NCI-H2171 treated with DMSO at 0.1 percent for 48 hours (cell line): ENCODE measurements at places on chromosomes 3 and 15.

GRCh38 chr3:23796518-23796917 is 9.2 kb upstream of the UBE2E1 start:
- no peak for DNase-seq

DNA sequence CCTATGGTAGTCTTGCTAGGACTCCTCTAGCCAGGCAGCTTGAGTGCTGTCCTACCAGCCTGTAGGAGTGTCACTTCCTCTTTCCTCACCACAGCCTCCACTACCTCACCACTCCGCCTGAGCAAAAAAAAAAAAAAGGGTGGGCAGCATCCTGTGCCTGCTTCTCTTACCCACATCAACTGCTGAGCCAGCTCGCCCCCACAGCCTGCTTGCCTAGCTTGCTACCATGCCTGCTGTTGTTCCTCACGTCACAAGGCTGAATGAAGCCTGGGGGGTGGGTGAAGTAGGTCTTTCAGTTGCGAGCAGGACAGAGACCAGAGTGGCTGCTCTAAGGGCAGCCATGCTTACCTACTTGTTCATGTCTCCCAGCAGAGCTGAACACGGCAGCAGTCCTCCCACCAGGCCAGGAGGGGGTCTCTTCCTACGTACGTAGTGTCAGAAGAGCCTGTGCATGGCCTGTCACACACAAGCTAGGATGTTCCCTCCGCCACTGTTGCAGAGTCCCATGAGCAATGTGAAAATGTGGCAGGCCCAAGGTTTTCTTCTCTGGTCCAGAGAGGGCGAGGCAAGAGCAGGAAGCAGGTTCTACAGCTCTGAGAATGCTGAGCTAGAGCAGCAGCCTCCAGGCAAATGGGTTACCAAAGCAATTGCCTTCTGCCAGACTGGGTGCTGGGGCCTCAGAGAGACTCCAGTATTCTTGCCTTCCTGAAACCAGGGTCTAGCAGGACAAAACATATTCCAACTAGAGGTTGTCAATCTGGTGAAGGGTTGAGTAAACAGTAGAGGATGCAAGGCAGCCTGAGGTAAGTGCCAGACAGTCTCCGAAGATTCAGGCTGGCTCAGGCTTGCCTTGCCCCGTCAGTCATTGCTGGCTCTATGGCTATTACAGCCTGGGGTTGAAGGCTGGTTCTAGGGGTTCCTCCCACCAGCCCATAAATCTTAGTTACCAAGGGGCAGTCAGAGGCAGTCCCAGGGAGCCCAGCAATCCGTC is 8.1 kb downstream of the PPM1M start:
- DNase-seq: no peak

- no peak for DNase-seq
These were observed 1297.9 kb downstream of the ROBO2 start for GRCh38 chr3:78337801-78338211.

GRCh38 chr3:194160158-194160557 is 24.2 kb downstream of the HES1 start:
- DNase-seq: no peak

DNA sequence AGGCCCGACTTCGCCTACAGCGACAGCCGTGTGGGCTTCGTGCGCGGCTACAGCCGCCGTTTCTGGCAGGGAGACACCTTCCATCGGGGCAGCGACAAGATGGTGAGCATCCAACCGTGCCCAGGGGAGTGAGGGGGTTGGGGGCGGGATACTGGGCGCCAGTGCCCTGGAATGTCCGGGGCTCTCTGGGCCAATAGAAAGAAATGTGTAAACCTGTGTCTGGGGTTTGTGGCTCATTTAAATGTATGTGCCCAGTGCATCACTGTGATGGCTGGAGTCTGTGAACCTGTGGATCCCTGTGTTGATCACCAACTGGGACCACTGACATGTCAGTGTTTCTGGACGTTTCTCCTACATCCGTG is 423 bp downstream of the CHAC1 start:
- no peak for DNase-seq

DNA sequence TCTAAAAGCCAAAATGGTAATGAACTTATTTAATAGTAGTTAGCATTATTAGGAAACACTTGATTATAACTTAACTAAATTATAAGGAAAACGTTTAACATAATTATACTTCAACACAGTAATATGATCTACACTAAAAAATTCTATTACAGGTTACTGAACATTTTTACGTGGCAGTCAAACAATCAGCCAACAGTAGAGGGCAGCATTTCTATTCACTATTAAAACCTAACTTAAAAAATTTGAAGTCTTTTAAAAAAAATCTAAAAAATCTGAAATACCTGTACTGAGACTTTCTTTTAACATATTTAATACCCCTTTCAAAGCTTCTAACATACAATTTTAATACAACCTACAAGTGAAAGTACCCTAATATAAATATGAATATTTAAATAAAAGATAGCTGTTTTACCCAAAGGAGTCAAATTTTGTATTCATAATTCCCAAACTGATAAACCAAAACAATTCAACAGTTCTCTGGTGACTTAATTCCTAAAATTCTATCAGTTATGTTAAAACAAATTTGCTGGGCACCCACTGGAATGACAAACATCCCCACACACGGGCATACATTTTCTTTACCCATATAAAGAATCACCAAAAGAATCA is 41.5 kb downstream of the DLG1 start:
- peak; percentile 64 for DNase-seq

- DNase-seq: no peak
These were observed 5.1 kb downstream of the APBA2 start for GRCh38 chr15:28890711-28891495.

DNA sequence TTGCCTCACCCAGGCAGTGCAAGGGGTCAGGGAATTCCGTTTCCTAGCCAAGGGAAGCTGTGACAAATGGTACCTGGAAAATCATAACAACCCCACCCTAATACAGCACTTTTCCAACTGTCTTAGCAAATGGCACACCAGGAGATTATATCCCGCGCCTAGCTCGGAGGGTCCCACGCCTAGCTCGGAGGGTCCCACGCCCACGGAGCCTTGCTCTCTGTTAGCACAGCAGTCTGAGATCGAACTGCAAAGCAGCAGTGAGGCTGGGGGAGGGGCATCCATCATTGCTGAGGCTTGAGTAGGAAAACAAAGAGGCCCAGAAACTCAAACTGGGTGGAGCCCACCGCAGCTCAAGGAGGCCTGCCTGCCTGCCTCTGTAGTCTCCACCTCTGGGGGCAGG is 208.1 kb downstream of the FHIT start:
- DNase-seq: no peak

GRCh38 chr3:130340766-130341165 is 4.7 kb upstream of the COL6A5 start:
- DNase-seq: no peak

DNA sequence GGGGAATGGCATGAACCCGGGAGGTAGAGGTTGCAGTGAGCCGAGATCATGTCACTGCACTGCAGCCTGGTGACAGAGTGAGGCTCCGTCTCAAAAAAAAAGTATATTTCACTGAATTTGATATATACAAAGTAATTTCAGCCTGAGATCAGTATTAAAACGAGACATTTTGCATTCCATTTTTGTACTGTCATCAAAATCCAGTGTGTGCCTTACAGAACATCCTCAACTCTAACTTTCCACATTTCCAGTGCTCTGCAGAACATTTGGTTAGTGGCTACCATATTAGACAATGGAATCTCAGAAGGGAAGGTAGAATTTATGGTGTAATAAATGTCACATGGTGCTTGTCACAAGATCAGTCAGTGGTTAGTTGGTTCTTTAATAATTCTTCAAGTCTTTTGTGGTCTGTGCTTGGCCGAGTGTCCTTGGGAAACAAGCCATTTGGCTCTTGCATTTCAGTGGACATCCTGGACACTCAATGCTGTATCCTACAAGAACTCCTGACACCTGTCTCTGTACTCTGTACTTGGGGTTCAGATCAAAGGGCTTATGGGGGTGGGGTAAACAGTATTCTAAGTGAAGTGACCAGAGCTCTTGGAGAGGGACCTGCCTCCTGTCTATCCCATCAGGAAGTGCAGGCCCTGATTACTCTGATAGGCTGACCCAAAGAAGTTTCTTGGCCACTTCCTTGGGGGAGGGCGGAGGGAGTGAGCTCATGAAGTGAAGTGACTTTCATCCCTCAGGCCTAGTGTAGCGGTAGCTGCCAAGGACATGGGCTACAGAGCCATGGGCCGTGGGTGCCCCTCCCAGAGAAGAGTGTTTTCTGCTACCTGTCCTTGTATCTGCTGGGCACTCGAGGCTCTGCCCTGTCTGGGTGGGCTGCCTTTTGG is 3.7 kb downstream of the ACVR2B start:
- DNase-seq: no peak

- DNase-seq: peak; percentile 90
These were observed 17.6 kb downstream of the CCNL1 start for GRCh38 chr3:157142315-157142714.

DNA sequence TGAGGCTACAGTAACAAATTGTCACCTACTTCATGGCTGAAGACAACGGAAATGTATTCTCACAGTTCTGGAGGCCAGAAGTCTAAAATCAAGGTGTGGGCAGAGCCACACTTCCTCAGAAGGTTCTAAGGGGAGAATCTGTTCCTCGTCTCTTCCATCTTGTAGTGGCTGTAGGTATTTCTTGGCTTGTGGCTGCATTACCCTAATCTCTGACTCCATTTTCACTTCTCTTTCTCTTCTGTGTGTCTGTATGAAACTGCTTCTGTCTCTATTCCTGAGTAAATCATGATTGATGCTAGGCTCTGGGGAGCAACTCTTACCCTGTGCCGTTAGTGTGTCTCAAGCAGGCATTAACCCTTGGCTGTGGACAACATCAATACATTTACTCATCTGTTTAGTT is 164.7 kb downstream of the SQOR start:
- no peak for DNase-seq

DNA sequence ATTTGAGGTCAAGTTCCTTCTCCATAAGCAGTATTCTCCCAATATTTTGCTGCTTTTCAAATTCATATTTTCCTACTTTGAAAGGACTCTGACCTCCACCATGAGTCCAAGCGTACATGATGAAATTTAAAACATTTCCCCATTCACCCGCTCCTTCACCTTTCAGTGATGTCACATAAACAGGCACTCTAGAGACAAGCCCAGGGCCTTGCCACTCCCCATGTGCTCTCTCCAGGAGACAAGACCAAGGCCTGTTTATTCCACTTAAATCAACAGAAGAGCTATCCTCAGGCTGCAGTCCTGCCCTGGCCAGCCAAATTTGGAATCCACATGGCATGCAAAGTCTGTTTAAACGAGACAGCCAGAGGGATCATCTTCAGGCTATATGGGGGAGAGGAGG is 161.5 kb downstream of the ARRDC4 start:
- DNase-seq: no peak

- no peak for DNase-seq
These were observed 231.1 kb upstream of the CNTN6 start for GRCh38 chr3:861721-862120.

DNA sequence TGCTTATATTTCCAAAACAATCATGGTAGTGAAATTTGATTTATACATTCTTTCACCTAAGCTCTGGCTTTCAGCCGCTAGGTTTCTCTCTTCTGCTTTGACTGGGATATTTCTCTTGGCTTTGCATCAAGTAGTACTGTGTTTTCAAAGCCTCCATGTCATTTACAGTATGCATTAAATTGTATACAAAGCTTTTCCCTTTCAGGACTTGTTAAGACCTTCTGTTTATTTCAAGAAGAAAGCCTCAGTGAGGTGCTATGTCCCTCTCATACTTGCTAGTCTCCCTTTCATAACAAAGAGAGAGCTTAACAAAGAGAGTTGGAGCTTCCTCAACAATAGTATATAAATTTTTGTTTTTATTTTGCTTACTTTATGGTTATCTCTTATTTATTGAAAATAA is 84.2 kb upstream of the SLC25A26 start:
- DNase-seq: no peak

GRCh38 chr3:109187390-109187789 is 50.9 kb downstream of the C3orf85 start:
- DNase-seq: no peak

DNA sequence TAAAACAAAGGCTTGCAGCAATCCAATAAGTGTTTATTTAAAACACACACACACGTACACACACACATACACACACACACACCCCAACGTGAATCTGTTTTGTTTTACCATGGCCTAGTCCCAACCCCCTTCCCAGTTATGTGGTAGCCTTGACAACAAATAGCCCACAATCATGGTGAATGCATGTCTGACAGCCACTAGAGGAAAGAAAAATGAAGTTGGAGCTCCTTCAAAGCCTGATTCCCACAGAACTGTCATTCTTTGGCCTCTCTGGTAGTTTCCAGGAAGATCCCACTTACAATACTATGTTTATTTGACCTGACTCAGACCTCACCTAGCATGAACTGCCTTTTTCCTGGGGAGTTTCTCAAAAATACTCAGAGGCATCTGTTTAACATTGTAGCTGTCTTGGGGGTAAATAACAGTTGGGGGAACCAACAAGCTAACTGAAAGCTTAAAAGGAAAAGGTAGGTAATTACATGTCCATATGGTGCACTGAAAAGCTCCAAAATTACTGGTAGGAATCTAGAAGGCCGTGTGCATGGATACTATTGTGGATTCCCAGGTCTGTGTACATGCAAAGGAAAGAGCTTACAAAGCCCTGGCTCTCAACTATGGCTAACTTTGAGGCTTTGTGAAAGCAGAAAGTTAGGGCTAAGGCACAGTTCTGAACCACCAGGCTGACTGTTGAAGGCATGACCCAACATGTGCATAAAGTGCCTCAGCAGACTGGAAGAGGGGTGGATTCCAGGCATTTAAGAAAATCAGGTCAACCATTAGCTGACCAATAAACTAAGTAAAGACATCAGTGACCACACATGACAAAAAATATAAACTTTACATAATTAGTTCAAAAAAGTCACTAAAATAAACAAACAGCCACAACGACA is 65.3 kb downstream of the FAIM start:
- DNase-seq: peak; percentile 51
